ENCODE measurements at places on chromosomes 7 and 10.

DNA sequence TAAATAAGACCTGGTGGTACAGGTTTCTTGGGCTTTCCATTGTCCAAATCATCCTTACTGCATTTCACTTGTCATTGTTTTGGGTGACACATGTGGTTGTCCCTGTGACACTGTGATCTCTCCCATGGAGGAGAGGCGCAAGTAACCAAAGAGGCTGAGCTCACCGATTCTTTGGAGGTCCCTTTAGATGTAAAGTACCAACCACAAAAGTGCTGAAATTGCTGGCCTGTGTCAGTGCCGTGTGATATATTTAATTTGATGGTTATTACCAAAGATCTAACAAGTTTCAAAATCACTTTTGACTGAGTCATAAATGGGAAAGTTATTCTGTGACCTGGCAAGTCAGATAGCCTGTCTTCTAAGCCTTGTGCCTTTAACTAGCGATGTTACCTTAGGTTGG lies 19.4 kb downstream of the MCM10 start:
- no peak for DNase-seq

- no peak for DNase-seq
Measured at GRCh38 chr10:59079386-59080226, 96.8 kb upstream of the PHYHIPL start.

GRCh38 chr7:83457022-83457892 lies 191.7 kb downstream of the SEMA3E start:
- DNase-seq: no peak

GRCh38 chr10:11165591-11166543 lies 148.2 kb downstream of the CELF2 start:
- no peak for DNase-seq

Measured in KG1 (cell line).